ENCODE measurements at places on chromosomes 6 and 20.

DNA sequence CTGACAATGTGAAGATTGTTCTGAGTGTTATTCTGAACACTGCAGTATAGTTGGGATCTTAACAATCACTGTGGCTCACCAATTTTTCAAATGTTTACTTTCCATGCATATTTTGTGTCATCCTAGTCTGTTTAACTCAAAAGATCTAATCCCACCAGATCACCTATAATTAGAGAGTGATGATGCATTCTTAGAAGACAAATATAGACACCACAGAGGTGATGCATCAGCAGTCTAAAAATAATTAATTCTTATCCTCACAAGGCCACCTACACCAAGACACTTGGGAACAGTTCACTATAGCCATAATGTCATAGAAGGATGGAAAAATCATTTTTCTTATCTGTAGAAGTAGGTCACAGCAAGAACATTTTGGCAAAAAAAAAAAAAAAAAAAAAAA lies 154.8 kb downstream of the UBE3D start:
- DNase-seq, result no peak

DNA sequence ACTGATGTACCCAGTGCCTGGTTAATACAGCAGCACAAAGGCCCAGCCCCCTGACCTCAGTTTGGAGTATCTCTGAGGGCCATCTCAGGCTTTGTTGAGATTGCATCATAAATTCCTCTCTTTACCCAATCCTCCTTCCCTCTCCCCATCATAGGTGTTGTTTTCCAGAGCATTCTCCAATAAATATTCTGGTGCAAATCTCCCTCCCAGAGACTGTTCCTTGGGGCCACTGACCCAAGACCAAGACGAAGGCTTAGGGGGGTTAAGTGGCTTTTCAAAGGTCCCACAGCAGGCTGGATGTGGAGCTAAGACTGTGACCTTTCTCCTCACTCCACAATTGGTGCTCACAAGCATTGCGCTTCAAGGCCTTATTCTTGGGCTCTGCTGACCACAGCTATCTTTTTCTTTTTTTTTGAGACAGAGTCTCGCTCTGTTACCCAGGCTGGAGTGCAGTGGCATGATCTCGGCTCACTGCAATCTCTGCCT lies 72.4 kb upstream of the ZMYND8 start:
- DNase-seq, result no peak

DNA sequence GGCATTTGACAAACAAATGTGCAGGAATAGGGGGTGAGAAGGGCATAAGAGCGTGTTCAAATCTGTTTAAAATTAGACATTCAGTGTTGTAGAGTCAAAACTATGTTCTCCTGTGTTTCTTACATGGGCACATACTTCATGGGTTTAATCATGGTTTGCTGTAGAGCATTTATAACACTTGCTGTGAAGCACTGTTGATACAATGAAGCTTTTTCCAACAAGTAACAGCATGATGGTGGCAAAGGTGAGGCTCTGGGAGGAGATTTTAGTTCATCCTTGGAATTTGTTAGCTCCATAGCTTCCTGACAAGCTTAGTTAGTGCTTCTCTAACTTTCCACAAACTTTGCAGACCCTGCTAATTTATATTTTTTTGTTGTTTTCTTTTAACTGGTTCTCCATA lies 900.7 kb downstream of the TFAP2A start:
- no peak for DNase-seq

- DNase-seq, result no peak
Measured at GRCh38 chr6:83309344-83309743, 116.2 kb downstream of the RWDD2A start.

- DNase-seq, result no peak
Measured at GRCh38 chr6:153842491-153842890, 196.5 kb upstream of the OPRM1 start.

All from activated CD4-positive, alpha-beta T cell treated with anti-CD3 and anti-CD28 coated beads, Interleukin-2, amount 50 U/mL, for 1 hour (primary cell).